ENCODE measurements at places on chromosomes 11 and 22.

GRCh38 chr11:9070749-9071491, 20.5 kb downstream of the SCUBE2 start:
- DNase-seq = no peak

DNA sequence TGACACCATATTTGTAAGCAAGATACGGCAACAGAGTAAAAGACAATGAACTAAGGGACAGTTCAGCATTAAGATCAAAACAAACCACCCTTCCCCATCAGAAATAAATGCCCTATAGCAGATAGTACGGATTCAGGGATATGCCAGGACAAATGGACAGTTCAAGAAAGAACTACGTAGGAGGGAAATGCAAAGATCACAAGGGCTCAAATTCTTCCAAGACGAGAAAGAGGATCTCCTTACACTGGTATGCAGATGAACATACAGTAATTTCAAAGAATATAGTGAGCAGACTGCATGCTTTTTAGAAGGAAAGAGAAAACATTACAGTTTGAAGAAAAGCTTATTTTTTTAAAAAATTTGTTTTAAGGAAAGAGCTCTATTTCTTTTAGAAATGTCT, 124.7 kb upstream of the APOA1 start:
- no peak for DNase-seq

- no peak for DNase-seq
Observed at GRCh38 chr11:61954106-61954850, 4.1 kb downstream of the BEST1 start.

GRCh38 chr22:17950651-17951214, 73.6 kb downstream of the MICAL3 start:
- DNase-seq = no peak

- DNase-seq = no peak
Observed at GRCh38 chr11:116821050-116821918, 1.8 kb downstream of the APOA4 start.

DNA sequence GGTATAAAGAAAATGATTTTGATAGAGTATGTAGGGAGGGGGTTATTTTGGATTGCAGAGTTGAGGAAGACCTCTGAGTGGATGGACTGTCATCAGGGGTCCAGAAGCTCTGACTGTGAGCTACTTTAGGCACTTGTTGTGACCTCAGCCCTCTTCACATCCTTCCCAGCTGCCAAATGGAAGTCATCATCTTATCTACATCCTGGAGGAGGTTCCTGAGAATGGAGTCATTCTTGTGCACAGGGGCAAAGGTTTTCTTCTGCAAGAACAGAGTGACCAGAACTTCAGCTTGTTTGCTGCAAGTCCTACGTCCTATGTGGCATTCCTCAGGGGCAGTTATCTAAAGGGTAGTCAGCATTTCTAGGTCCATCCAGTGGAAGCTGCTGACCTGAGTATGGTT, 393.8 kb downstream of the AASDHPPT start:
- DNase-seq = no peak

DNA sequence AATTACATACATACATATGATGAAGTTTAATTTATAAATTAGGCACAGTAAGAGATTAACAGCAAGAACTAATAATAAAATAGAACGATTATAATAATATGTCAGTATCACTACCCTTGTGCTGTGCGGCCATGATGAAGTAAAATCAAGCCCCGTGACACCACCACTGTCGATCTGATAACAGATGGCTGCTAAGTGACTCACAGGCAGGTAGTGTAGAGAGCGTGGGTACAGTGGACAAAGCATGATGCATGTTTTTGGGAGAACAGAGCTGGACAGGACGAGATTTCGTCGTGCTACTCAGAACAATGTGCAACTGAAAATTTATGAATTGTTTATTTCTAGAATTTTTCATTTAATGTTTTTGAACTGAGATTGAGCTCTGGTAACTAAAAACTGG, 108.4 kb upstream of the TIMP3 start:
- no peak for DNase-seq

DNA sequence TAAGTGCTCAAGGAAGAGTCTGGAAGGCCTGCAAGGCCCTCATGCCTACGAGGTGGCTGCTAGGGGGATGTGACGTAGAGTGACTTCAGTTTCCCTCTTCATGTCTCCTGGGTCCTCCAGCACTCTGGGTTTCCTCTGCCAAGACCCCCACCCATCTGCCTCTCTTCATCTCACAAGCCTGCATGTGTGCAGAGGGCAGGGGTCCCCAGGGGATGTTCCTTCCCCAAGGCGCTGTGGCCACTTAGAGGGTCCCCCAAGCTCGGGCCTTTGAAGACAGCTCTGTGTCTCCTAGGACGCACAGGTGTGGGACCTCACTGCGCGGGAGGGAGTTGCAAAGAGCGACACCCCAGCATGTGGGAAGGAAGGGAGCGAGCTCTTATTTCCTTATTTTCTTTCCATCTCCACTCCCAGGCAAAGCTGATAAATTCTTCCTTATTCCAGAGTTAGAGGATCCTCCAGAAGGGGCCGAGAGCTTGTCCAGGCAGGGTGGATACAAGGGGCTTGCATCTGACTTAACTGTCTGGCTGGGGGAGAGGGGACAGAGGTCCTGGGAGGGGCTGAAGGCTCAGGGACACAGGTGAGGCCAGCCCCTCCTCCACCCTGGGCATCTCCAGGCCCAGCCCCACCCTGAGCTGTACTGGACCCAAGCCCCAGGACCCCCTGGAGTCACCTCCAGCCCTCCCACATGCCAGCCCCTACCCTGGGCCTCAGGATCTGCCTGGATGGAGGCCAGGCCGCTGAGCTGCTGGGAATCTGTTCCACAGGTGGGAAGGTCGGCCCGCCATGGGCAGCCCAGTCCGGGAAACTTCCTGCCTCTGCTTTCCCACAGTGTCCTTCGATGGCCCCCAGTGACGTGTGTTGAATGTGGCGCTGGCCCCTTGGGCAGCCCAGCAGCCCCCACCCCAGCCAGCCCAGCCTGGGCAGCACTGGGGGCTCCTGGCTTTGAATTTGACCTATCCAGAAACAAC, 59.7 kb upstream of the KCNQ1OT1 start:
- DNase-seq = no peak

GRCh38 chr22:42404266-42404665, 27.9 kb downstream of the NFAM1 start:
- DNase-seq = no peak

GRCh38 chr11:17930544-17931125, 82.2 kb downstream of the SERGEF start:
- no peak for DNase-seq

DNA sequence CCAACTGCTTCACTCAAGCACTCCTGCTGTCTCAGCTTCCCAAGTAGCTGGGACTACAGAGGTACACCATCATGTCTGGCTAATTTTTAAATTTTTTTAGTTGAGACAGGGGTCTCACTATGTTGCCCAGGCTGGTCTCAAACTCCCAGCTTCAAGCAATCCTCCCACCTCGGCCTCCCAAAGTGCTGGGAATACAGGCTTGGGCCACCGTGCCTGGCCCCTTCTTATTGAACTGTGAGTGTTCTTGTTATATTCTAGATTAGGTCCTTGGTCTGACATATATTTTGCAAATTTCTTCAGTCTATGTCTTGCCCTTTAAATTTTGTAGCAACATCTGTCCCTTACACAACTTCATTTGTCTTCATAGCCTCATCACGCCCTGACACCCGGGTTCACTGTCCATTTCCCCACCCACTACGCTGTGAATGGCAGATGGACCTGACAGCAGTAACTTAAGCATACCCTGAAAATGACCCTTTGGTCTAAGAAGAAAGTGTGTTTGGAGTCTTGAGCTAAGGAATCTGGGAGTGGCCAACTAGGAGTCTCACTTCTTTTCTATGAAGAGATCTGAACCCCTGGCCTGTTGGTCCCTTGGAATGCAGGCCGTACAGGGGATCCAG, 4.2 kb upstream of the FAM118A start:
- DNase-seq = no peak

DNA sequence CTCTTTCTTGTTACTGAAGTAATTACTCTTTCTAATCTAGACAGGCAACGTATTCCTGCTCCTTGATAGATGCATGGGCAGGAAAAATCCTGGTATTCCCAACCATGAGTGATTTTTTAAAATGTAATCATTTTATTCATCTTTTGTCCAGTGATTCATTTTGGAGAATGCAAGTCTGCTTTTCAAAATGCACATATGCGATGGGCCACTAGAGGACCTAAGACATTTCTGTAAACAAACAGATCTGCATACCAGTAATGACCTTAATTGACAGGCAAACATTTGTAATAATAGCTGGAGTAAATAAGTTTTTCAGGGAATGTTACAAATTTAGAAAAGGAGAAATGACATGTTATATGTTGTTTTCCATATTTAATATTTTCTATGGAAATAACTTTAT, 1167.6 kb downstream of the JRKL start:
- DNase-seq = no peak

GRCh38 chr11:7665473-7666291, 7.6 kb downstream of the CYB5R2 start:
- no peak for DNase-seq

GRCh38 chr11:43941257-43941994, 1.0 kb upstream of the C11orf96 start:
- no peak for DNase-seq

DNA sequence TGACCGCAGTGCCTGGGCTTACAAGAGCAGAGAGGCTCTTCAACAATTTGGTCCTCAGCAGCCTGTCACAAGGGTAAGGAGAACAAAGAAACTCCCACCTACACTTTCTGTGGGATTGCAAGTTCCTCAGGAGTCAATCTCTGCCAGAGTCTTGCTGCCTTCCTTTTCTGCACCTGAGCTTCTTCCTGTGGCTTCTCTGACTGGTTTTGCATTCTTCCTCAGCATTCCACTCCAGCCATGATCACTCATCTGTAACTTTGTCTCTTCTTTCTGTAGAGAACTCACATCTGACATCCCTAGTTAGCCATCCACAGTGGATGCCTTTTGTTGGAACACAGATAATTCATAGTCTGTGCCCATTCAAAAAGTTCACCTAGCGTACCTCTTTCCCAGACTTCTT, 14.2 kb upstream of the OR6A2 start:
- no peak for DNase-seq

DNA sequence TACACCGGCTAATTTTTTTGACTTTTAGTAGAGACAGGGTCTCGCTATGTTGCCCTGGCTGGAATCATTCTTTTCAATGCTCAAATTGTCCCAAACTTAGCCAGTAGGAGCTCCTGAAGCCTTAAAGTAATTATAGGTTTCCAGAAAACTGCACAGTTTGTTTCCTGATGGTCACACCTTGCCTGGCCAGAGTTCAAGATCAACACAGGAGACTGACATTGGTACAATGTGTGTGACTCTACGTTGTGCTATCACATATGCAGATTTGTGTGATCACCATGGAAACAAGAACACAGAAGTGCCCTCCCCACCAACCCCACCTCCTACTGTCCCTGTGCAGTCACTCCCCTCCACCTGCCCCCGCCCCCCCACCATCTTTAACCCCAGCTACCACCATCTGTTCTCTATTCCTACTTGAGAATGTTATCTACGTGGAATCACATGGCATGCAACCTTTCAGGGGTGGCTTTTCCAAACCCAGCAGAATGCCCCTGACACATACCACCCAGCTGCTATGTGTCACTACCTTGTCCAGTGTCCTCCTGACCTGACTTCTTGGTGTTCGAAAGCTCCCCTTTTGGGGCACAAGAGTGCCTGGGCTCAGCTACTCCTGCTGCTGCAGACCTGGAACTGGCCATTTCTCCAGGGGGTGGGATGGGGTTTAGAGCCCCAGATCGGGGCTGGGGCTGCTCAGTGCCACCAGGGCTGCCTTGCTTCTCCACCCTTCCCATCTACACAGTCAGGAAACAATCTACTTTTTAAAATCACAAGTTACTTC, 6.1 kb upstream of the NAP1L4 start:
- DNase-seq = no peak

DNA sequence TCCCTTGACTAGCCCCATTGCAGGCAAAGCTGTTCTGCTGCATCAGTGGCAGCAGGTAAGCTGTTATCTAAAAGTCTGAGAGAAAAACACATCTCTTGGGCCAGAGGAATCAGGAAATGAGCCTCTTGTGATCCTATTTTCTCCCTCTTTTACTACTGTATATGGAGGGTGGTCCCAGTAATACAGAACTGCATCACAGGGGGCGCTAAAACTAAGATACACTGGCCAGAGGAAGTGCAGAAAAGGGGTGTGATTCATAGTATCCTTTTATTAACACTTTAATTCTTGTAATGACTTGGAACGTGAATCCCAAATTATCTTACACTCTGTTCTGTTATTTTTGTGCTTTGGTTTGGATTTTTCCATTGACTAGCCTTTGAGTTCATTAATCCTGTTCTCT, 8.8 kb upstream of the MED17 start:
- no peak for DNase-seq

- no peak for DNase-seq
Observed at GRCh38 chr11:77095551-77096490, 6.8 kb upstream of the OMP start.

GRCh38 chr22:43036282-43036829, 21.4 kb upstream of the PACSIN2 start:
- DNase-seq = no peak

GRCh38 chr22:21044931-21045584, 688 bp upstream of the LRRC74B start:
- no peak for DNase-seq

DNA sequence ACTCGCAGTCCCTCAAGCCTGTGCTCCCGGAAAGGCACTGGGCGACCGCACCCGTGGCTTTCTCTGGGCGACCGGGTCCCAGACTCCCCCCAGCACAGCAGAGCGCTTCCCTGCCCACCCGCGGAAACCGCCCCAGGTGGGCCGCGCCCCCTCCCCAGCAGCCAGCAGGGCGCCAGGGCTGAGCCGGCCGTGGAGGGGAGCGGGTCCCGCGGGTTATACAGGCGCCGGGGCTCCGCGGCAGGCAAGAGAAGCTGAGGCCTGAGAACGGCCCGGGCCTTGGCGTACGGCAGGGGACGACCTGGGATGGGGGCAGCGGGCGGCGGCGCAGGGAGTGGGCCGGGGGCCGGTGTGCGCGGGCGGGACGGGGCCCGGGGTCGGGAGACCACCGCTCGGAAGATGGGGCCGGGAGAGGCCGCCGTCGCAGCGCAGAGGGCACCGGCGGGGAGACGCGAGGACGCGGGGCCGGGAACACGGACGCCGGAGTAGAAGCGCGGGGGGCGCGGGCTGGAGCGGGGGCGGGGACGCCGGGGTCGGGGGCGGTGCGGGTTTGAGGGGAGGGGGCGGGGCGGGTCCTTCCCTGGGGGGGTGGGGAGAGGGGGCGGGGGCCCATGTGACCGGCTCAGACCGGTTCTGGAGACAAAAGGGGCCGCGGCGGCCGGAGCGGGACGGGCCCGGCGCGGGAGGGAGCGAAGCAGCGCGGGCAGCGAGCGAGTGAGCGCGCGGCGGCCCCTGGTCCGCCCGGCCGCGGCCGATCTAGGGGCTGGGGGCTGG, at the start of gene MDK:
TSS of gene MDK (plus strand) at position 622 of the 771 bp plus-strand sequence. CDS start 389 bp downstream, outside the sequence.
- DNase-seq = no peak

- no peak for DNase-seq
Observed at GRCh38 chr22:38710866-38711265, 5.1 kb downstream of the GTPBP1 start.

DNA sequence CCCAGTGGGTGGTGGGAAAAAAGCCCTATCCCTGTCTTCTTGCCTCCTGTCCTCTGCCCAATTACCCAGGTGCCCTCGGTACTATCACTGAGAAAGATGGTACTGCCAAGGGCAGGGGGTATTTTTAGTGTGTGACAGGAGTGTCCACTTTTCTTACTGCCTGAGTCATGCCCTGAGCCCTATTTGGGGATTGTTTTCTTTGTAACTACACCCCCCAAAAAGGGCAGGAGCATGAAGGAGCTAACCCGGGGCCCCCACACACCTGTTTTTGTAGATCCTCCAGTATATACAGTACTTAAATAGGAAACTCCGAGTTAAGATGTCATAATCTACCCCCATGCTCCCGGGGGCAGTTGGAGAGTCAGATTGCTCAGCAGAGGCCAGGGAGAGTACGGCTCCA, 3.8 kb downstream of the SMTNL1 start:
- DNase-seq = no peak

Data from iPS DF 19.7 (cell line).